Occipital lobe (tissue), 3 donors: ENCODE measurements at places on chromosomes 1 and 21.

- no peak for DNase-seq
Measured at GRCh38 chr1:193275773-193276172, 89.4 kb upstream of the B3GALT2 start.

- no peak for DNase-seq
Measured at GRCh38 chr1:228004331-228004855, 2.4 kb upstream of the WNT3A start.

DNA sequence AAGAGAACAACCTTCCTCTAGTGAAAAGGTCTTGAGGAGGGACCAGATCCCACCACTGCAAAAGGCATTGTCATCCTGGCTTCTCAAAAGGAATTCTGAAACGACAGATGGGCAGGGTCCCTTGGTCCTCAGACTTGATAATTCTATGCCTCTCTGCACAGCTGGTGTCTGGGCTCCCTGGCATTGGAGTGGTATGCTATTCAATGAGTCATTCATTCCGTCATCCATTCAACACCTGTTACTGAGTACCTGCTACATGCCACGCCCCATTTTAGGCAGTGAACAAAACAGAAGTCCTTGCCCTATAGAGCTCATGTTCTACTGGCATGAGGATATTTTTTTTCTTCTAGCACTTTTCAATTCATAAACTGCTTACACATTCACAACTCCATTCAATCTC is 45.8 kb upstream of the HMGB4 start:
- no peak for DNase-seq

- no peak for DNase-seq
Measured at GRCh38 chr1:198798923-198799386, 160.1 kb downstream of the PTPRC start.

DNA sequence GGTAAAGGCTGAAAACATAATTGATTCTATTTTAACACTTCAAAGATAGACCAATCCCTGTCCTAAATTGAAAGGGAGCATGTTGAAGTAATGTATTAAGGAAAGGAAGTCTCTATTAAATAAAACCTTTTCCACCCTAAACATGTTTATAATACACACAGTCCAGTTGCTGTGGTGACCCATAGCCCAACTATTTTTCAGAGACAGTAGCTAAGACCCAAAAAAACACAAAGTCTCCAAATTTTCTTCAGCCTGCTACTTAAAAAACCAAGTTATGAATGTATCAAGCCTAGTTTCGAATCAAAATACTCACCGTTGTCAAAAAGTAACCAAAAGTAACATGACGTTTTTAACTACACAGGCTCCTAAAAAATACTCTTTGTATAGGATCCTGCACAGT is 1.6 kb downstream of the ELK4 start:
- DNase-seq = no peak

- no peak for DNase-seq
Measured at GRCh38 chr1:95754412-95754811, 520.4 kb downstream of the RWDD3 start.

GRCh38 chr1:23908453-23909341 is 4.5 kb downstream of the CNR2 start:
- no peak for DNase-seq
